ENCODE measurements at places on chromosomes 5 and 9.

DNA sequence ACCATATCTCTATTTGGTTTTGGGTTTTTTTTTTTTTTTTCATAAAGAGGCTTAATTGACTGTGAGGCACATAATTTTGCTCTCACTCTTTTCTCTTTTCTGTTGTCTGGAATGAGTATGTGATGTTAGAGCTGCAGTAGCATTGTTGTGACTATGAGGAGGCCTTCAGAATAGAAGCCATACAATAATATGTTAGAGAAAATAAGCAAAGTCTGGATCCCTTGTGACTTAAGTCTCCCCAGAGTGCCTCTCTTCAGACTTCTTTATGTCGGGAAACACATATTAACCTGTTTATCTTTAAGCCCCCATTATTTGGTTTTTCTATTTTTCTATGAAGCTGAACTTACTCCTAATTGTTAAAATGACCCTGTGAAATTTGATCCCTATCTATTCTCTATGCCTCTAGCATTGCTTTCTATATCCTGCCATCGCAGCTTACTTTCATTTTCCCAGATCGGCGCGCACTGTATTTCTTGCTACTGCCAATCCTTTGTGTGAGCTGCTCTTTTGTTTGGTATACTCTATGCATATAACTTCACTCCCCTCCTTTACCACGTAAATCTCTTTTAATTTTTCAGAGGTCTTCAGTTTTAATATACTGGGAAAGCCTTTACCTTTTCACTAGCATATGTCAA lies 372.5 kb upstream of the KCNN2 start:
- no peak for DNase-seq

GRCh38 chr5:75389430-75389829 lies 52.4 kb downstream of the HMGCR start:
- no peak for DNase-seq

DNA sequence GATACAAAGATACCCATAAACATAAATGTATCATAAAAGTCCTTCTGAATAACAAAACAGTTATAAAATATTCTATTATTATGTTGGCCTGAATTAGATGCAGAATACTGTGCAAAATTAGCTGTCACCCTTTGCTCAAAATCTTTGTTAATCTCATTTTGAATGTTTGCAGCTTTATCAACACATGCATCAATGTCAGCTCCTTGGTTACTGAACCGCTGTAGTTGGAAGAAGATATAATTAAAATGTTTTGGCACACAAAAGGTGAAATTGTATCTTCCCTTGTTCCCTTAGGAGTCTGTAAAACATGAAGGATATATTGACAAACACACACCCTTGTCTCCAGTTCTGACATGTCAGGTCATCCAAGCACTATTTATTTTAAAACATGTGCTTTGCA lies 146.3 kb upstream of the POU5F2 start:
- no peak for DNase-seq

DNA sequence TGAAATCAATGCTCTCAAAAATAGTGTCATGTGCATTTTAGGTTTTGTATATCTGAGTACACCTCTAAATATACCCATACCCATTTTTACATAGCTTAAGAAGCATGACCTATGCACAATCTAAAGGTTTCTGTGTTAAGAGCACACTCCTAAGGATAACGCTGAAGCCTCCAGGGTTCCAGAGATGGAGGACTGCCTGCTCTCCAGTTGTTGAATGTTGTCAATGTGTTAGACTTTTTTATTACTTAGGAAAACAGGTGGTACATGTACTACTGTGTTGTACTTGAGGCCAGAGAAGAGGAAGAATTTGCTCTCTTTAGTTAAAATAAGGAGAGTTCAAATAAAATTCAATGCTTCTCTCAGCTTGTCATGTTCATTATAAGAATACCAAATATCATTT lies 141.2 kb downstream of the EMB start:
- no peak for DNase-seq

- peak; percentile 55 for DNase-seq
These were observed 157.0 kb downstream of the RGS3 start for GRCh38 chr9:113620377-113621161.

GRCh38 chr9:95595721-95596295 lies 79.0 kb upstream of the PTCH1 start:
- DNase-seq: no peak

GRCh38 chr5:120151181-120151580 lies 312.9 kb upstream of the PRR16 start:
- DNase-seq: peak; percentile 8

DNA sequence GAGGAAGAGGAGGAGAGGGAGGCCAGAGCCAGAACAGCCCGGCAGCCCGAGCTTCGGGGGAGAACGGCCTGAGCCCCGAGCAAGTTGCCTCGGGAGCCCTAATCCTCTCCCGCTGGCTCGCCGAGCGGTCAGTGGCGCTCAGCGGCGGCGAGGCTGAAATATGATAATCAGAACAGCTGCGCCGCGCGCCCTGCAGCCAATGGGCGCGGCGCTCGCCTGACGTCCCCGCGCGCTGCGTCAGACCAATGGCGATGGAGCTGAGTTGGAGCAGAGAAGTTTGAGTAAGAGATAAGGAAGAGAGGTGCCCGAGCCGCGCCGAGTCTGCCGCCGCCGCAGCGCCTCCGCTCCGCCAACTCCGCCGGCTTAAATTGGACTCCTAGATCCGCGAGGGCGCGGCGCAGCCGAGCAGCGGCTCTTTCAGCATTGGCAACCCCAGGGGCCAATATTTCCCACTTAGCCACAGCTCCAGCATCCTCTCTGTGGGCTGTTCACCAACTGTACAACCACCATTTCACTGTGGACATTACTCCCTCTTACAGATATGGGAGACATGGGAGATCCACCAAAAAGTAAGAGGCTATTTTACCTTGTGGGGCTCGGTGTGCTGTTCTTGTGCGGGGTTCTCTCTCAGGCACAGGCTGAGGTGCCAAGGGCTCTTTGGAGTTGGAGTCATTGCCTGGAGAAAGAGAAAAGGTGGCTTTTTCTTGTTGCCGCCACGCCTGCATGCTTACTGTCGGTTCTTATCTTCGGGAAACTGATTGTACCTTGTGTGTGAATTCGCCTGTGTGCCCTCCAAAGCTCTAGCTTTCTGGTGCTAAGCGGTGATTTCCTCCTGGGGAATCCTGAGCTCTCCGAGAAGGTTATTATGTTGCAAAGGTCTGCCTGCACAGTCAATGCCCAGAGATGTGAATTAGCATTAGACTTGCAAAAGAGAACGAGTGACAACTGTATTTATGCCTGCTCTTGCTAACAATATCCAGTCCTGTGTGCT lies at the start of gene ISL1:
ISL1 (plus strand) TSS at position 318 of the 991 bp plus-strand sequence; CDS start at position 542, 224 bp downstream.
- DNase-seq: no peak

- DNase-seq: no peak
These were observed 14.4 kb downstream of the EXOC3 start for GRCh38 chr5:457195-457961.

DNA sequence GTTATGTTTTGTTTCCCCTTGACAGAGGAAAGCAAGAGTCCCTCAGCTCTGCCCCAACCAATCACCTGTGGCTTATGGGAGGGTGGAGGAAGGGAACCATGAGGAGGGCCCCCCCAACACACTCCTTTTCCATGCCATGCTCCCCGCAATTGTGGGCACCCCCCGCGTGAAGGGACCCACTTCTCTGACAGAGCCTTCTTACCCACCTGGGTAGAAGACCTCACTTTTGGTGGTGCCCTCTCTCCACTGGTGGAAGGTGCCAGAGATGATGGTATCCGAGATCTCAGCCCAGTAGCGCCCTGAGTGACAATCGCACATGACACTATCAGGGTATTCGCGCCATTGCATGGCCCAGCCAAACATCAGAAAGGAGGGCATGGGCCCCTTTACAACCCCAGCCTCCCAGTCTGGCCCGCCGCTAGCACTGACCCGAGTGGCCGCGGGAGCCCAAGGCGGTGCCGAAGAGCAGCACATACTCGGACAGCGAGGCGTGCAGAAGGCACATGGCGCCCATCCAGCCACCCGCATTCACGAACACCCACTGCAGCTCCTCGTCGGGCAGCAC lies 714 bp downstream of the SIGMAR1 start:
- no peak for DNase-seq

GRCh38 chr5:60196385-60197113 lies 303.0 kb upstream of the PDE4D start:
- DNase-seq: no peak

- DNase-seq: no peak
These were observed 27.2 kb downstream of the AHRR start for GRCh38 chr5:348726-349125.

- no peak for DNase-seq
These were observed 177.8 kb upstream of the SGCD start for GRCh38 chr5:156149213-156149612.

DNA sequence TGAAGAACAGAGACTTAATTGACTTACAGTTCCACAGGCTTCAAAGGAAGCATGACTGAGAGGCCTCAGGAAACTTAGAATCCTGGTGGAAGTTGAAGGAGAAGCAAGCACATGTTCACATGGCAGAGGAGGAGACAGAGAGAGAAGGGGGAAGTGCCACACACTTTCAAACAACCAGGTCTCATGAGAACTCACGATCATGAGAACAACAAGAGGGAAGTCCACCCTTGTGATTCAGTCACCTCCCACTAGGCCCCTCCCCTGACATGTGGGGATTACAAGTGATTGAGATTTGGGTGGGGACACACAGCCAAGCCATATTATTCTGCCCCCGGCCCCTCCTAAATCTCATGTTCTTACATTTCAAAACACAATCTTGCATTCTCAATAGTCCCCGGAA lies 19.5 kb downstream of the NR3C1 start:
- no peak for DNase-seq

DNA sequence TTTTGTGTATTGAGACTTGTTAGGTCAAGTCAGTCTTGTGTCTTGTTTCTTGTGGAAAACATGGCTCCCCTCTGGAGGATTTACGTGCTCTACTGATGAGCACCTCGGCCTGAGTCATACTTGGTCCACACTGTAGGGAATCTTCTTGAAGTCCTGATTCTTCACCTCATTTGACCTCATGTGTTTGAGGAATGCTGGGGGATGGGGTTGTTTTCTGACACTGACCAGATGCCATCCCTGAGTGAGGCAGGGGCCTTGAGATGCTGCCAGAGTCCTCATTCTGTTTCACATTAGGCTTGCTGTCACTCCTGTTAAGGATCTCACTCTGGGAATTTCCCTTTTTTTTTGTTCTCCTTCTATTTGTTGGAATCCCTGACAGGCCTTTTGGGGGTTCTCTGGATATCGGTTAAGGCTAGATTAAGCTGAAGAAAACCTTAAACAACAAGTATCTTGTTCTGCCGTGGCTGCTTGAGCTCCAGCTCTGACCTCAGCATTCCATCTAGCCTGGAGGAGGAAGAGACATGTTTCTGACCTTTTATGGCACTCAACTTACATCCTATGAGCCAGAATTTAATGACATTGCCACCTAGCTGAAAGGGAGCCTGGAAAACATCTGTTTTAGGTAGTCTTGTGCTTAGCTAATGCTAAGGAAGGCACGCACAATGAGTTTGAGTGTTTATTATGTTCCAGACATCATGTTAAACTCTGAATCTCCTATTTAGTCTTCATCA lies 20.6 kb downstream of the TCOF1 start:
- no peak for DNase-seq

Data from T47D (cell line).